AG10803 (cell line): ENCODE measurements at places on chromosomes 6 and 20.

- peak; percentile 67 for DNase-seq
Observed at GRCh38 chr6:140073456-140073855, 699.0 kb upstream of the CITED2 start.

GRCh38 chr20:8234580-8234979, 102.5 kb downstream of the PLCB1 start:
- DNase-seq: no peak

DNA sequence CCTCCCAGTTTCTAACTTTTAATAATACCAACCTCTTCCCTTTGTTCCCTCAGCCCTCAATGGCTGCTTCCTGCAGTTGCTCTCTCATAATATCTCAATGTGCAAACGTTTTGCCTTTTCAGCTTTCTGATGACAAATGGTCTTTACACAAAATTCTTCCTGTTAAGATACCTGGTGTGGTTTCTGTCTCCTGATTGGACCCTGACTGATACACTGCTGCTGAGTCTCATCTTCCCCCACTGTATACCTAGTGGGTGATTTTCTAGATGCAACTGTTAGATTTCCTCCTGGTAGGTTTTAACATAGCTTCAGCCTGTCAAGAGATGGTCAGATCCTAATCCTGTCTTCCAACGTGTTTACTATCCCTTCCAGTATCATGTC, 147.9 kb upstream of the TOP1 start:
- DNase-seq: no peak

DNA sequence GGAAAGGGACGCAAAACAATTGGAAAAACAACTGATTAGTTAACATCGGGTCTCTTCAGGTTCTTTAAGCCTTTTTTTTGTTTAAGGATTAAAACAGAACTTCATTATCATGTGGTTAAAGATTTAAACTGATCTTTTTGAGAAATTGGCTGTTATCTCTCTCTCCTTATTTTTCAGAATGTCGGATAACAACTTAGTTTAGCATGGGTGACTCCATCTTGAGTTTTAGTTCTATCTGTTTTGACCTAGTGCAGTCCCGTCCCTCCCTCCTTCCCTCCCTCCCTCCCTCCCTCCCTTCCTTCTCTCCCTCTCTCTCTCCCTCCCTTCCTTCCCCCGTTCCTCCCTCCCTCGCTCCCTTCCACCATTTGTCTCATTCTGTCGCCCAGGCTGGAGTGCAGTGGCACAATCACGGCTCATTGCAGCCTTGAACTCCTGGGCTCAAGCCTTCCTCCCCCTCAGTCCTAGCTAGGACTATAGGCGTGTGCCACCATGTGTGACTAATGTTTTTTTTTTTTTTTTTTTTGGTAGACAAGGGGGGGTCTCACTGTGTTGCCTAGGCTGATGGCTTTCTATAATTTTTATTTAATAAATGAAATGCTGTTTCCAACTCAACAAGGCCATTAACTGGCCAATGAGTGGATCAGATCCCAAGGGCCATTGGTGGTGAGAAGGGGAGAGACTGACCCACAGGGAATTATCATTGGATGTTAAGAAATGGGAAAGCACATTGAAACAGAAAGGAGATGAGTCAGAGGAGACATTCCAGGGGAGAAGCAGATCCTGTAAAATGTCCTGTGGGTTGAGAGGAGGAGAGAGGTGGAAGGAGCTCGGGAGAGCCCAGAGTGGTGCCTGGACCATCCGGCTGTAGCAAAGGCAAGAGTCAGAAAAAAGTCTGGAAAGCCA, 13.6 kb downstream of the BAK1 start:
- DNase-seq: no peak

DNA sequence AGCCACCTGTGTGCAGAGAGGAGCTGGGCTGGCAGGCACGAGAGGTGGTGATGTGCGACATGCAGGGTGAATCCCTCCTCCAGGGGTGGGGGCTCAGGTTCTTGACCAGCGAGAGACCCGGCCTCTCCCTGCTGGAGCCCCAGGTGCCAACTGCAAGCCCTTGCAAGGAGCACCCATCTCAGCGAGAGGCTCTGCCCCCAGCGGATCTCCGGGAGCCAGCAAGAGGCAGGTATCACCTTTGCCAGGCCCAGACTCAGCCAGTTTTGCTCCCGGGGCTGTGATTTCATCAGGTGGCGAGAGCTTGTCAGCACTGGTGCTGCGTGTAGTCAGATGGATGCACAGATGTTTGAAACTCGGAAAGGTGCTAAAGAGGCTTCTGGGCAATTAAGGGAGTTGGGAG, 87.7 kb downstream of the TFAP2C start:
- DNase-seq: no peak

GRCh38 chr6:159919011-159919511, 28.3 kb downstream of the MAS1 start:
- DNase-seq: no peak

GRCh38 chr20:25860531-25861150, 164.0 kb upstream of the ZNF337 start:
- no peak for DNase-seq

GRCh38 chr20:45497971-45498494, 17.4 kb downstream of the SPINT3 start:
- no peak for DNase-seq

- no peak for DNase-seq
Observed at GRCh38 chr6:35922139-35922554, 1.2 kb upstream of the SRPK1 start.

- no peak for DNase-seq
Observed at GRCh38 chr6:79756496-79756895, 125.4 kb downstream of the SH3BGRL2 start.

DNA sequence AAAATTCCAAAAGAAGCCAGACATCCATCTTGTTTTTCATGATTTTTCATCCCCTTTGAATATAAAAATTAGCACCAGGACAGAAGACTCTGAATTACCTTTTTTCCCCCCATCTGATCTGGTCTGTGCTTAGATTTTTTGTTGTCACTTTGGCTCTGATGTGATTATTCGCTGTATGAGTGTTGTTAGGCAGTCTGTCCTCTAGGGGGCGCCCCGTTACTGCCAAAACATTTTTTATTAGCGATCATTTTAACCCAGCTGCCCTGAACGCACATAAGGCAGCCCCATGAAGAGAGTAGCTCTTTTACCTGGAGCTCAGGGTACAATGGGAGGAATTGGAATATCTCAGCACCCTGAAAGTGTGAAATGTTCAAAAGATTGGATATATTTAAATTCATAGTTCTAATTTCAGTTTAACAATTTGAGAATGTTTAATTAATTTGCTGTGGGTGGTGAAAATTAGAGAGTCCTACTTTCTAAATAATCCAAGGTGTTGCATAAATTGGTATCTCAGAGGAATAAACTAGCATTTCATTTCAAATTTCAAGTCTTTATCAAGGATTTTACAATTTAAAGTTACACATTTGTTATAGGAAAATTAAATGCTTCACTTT, 60.8 kb downstream of the PRPH2 start:
- peak; percentile 70 for DNase-seq

- no peak for DNase-seq
Observed at GRCh38 chr20:62776692-62777527, 19.4 kb upstream of the MRGBP start.

- DNase-seq: peak; percentile 50
Observed at GRCh38 chr6:30591008-30591407, 19.8 kb downstream of the ABCF1 start.

- DNase-seq: no peak
Observed at GRCh38 chr20:2694008-2694471, 1.5 kb downstream of the EBF4 start.

DNA sequence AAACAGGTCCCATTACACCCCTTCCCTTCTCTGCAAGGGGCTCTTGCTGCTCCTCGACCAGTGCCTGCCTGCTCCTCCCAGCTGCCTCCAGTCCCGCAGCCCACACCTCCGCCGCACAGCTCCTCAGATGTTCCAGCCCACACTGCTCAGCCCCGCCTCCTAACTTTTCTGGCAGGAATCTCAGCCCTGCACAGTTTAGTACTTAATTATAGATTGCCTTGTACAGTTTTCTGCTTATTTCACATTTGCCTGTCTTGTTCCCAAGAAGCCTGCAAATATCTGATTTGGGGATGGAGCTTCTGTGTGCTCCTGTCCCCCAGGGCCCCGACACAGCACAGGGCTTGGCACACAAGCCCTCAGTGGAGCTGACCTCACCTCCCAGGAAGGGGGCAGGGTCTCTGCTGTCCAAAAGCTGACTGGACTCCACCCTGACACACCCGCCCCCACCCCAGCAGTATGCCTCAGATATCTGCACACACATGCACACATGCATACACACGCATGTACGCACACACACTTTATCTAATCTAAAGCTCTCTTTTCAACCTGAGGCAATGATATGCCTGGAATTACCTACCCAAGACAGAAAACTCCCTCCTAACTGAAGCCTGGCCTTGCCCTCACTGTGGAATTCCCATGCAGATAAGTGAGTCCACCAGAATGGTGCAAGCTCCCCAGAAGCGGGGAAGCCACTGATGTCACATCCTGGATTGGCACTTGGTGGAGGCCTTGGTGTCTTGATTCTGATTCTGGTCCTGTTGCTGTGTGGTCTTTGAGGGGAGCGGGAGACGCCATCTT, 1.2 kb upstream of the PNPLA1 start:
- DNase-seq: peak; percentile 12

GRCh38 chr6:111586554-111586953, 19.1 kb downstream of the TRAF3IP2 start:
- no peak for DNase-seq

- peak; percentile 43 for DNase-seq
Observed at GRCh38 chr6:73636048-73636447, 17.7 kb downstream of the SLC17A5 start.

DNA sequence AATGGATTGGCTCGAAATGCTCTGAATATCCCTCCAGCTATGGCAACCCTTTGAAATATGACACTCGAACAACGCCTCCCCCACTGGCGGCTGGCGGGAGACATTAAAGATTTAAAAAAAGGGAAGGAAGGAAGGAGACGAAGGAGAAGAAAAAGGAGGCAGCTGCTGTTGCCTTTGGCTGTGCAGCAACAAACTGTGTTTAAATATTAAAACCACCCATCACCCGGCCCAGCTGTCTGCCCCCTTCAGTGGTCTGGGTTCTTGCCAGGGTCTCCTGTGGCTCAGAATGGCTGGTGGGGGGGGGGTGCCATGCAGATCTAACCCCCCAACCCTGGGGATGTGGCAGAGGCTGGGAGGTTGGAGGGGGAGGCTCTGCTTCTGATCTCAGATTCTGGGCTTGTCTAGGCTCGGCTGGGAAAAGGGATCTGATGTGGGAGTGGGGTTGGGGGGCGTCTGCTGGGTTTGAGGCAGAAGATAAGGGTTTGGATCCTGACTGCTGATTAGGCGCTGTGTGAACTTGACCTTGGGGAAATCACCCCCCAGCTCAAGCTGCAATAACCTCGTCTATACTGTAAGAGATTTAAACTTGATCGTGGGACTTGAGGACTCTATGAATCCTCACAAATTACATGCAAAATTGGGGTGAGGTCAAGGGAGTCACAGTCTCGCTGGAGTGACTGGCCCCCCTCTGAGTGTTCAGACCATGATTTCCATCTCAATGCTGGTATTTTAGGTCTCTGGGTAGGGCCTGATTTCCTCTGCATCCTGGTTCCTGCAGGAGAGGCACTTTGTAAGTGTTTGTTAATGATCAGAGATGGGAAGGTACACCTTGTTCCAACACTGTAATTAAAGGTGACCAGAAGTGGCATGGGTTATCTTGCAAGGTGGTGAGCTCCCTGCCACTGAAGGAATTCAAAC, 40.3 kb upstream of the BLCAP start:
- no peak for DNase-seq
